Esophagus squamous epithelium (tissue), 5 donors: ENCODE measurements at places on chromosomes 5 and 9. TPM values are rescaled to one million over a fixed set of nuclear protein-coding genes. Genes with fewer than 3 reads are reported as not detected.
A peak's percentile ranks its signal among the peaks of the same experiment; 100 is the strongest.

SCGB3A2 gene
- not detected for total RNA-seq

AHRR gene
- 0.66 TPM for total RNA-seq

DNA sequence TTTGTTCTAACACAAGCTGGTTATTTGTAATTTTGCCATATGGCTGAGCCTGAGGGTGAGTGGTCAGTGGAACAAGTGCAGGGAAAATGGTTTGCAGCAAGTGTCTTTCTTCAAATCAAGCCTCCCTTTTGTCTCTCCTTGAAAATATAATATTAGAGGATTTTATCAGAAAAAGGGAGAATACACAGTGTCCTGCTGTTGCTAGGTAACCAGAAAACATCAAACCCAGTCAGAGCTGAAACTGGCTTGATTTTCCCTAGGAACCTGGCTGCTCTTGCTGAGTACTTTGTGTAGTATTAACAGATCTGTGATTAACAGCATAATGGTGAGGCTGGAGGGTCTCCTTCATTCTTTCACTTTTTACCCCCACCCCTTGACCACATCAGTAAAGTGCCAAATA is 314.0 kb downstream of the ARHGEF28 start:
- no peak overlapping the region for H3K4me3 ChIP-seq
- no peaks in the 10 kb centered on the region for H3K27me3 ChIP-seq
- DNase-seq, result no peak
- no peaks in the 10 kb centered on the region for H3K36me3 ChIP-seq
- no peaks in the 10 kb centered on the region for H3K4me1 ChIP-seq

- H3K36me3 ChIP-seq, result no peaks in the 10 kb centered on the region
- DNase-seq, result no peak
- H3K27me3 ChIP-seq, result no peaks in the 10 kb centered on the region
- no peak overlapping the region for H3K4me3 ChIP-seq
- no peaks in the 10 kb centered on the region for H3K4me1 ChIP-seq
These were observed 518.4 kb downstream of the TAF11L14 start for GRCh38 chr5:18152671-18153070.

GRCh38 chr9:6779417-6780241 is 21.9 kb downstream of the KDM4C start:
- H3K4me1 ChIP-seq, result no peaks in the 10 kb centered on the region
- H3K4me3 ChIP-seq, result no peak overlapping the region
- no peak for DNase-seq
- H3K27ac ChIP-seq, result no peak overlapping the region
- no peaks in the 10 kb centered on the region for H3K27me3 ChIP-seq
- no peaks in the 10 kb centered on the region for H3K36me3 ChIP-seq

DNA sequence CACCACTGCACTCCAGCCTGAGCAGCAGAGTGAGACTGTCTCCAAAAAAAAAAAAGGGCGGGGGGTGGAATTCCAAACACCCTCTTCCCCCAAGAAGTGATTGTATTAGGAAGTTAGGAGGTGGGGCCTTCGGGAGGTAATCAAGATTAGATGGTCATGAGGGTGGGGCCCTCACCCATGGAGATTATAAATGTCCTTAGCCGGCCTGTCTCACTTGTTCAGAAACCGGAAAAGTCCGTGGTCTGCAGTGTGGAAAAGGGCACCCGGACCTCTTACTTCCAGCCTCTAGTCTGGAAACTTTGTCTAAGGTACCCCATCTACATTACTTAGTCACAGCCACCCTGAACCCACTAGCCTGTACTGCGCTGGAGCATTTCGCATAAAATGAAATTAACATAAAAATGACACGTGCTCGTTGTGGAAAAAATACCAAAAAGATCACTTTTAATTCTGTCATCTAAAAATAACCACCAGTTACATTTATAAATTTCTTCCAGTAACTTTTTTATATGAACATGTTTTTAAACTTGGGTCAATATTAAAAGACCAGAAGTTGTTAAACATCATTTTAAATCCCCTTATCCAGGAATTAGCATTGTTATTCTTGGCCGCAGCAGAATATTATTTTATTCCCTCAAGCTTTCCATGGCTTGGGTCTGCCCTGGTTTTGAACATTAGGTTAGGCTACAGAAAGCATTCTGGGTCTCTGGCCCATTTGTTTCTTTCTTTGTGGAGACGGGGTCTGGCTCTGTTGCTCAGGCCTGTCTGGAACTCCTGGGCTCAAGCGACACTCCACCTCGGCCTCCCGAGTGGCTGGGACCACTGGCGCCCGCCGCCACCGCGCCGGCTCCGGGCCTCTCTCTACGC is 1.2 kb upstream of the CKS2 start:
- no peak for DNase-seq
- H3K27ac ChIP-seq, result peak overlapping the region; percentile 100
- peak overlapping the region; percentile 97 for H3K4me3 ChIP-seq

GRCh38 chr5:41277476-41278245 is 64.3 kb upstream of the C6 start:
- no peak overlapping the region for H3K4me3 ChIP-seq
- H3K36me3 ChIP-seq, result no peaks in the 10 kb centered on the region
- no peaks in the 10 kb centered on the region for H3K4me1 ChIP-seq

DNA sequence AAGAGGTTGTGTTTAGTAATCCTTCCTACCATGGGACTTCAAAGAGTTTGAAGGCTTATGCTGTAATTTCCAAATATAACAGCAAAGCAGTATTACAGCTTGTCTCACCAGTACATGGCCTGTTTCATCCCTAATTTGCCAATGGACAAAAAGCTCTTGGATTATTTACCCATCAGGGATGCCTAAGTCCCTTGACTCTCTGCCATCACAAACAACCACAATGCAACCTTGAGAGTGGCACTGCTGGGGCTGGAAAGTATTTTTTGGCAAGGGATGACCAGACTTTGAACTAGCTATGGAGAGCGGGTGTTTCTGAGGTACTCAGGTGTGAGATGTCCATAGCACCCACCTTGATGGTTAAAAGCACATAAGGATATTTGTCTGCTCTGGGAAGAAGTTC is 9.1 kb downstream of the MAMDC2 start:
- H3K27ac ChIP-seq, result peak overlapping the region; percentile 90
- DNase-seq, result no peak
- H3K4me3 ChIP-seq, result no peak overlapping the region
- no peaks in the 10 kb centered on the region for H3K27me3 ChIP-seq
- peaks cover 5% of the 10 kb centered on the region for H3K4me1 ChIP-seq

ZBTB26 gene
- 6.5 TPM for total RNA-seq

SPATA31C2 gene
- total RNA-seq, result not detected

DNA sequence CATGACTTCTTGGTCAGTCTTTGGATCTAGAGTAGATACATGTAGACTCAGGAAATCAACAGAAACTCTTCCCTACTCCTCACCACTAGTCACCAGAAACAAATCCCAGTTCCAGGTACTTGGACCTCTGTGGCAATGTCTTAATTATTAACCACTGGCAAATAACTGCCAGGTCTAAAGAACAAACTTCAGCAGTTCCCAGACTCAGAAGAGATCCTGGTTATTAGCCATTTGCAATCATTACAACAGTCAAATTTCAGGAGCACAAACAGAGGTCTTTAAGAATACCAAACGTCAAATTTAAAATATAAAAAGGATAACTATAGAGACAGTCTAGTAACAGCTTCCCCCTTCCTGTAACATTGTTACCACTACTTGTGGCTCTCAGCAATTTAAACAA is 10.2 kb downstream of the DIAPH1 start:
- DNase-seq, result no peak
- no peaks in the 10 kb centered on the region for H3K27me3 ChIP-seq
- peaks cover 13% of the 10 kb centered on the region for H3K4me1 ChIP-seq
- H3K27ac ChIP-seq, result no peak overlapping the region
- H3K36me3 ChIP-seq, result no peaks in the 10 kb centered on the region

DNA sequence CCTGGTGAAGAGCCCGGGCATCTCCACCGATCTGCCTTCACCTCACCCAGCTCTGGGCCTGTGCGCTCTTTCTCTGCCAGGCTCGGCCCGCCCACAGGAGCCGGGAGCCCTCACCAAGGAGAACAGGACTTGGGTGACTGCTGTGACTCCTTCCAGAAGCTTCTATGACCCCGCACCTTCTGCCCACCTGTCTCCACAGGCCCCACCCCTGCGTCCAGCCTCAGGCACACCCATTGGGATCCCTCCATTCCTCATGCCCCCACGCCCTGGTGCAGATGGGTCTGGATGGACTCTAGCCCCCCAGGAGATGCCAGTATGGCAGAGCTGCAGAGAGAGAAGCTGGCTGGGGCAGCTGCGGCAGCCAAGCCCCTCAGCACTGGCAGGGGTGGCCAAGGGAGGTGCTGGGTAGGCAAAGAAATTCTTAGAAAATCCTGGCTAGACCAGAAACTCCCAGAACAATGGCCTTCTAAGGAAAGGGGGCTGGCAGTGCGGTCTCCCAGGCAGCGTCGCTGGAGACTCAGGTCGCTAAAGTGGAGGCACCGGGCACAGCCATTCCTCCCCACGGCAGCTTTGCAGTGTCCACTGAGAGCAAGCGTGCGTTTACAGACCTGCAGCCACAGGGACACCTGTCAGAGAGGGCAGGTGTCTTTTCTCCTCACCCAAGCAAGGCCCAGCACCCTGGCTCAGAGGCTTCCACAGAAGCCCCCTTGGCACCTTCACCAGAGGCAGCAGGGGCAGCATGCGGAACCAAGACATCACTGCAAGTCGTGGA is 17.3 kb downstream of the LPCAT1 start:
- DNase-seq, result no peak
- peaks cover 37% of the 10 kb centered on the region for H3K4me1 ChIP-seq
- no peaks in the 10 kb centered on the region for H3K36me3 ChIP-seq
- H3K27ac ChIP-seq, result no peak overlapping the region

GRCh38 chr9:89648247-89649000 is 43.6 kb downstream of the GADD45G start:
- H3K4me1 ChIP-seq, result no peaks in the 10 kb centered on the region
- H3K4me3 ChIP-seq, result no peak overlapping the region
- no peaks in the 10 kb centered on the region for H3K36me3 ChIP-seq

- no peak overlapping the region for H3K4me3 ChIP-seq
- DNase-seq, result no peak
- no peaks in the 10 kb centered on the region for H3K27me3 ChIP-seq
- no peak overlapping the region for H3K27ac ChIP-seq
- H3K36me3 ChIP-seq, result no peaks in the 10 kb centered on the region
- no peaks in the 10 kb centered on the region for H3K4me1 ChIP-seq
These were observed 242.6 kb downstream of the HSPA4 start for GRCh38 chr5:133294380-133294779.

CDX1 gene
- not detected for total RNA-seq

CTNND2 gene
- not detected for total RNA-seq

DNA sequence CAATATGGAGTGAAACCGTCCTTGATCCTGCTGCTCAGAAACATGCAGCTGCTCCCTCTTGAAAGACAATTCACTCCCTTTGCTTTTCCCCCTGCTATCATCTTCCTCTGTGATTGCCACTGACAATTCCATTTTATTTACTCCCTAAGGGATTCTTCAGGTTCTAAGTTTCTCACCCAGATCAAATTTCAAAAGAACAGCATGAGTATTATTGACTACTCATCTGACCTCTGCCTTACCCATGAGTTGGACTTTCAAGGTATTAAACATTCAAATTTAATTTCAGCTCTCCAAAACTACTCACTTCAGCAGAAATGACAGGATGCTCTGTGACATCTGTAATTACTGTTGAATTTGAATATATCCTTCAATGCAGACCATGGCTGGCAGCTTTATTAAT is 236.5 kb upstream of the HAPLN1 start:
- H3K27ac ChIP-seq, result no peak overlapping the region
- H3K27me3 ChIP-seq, result no peaks in the 10 kb centered on the region
- H3K4me1 ChIP-seq, result no peaks in the 10 kb centered on the region
- no peaks in the 10 kb centered on the region for H3K36me3 ChIP-seq
- no peak overlapping the region for H3K4me3 ChIP-seq

GRCh38 chr5:111892949-111893348 is 136.0 kb upstream of the NREP start:
- H3K4me1 ChIP-seq, result no peaks in the 10 kb centered on the region
- no peak overlapping the region for H3K4me3 ChIP-seq
- H3K27me3 ChIP-seq, result no peaks in the 10 kb centered on the region
- DNase-seq, result no peak

PPP1R26 gene
- 10.9 TPM for total RNA-seq

DIPK1B gene
- total RNA-seq, result 1.1 TPM

ITGA2 gene
- total RNA-seq, result 12.0 TPM

DNA sequence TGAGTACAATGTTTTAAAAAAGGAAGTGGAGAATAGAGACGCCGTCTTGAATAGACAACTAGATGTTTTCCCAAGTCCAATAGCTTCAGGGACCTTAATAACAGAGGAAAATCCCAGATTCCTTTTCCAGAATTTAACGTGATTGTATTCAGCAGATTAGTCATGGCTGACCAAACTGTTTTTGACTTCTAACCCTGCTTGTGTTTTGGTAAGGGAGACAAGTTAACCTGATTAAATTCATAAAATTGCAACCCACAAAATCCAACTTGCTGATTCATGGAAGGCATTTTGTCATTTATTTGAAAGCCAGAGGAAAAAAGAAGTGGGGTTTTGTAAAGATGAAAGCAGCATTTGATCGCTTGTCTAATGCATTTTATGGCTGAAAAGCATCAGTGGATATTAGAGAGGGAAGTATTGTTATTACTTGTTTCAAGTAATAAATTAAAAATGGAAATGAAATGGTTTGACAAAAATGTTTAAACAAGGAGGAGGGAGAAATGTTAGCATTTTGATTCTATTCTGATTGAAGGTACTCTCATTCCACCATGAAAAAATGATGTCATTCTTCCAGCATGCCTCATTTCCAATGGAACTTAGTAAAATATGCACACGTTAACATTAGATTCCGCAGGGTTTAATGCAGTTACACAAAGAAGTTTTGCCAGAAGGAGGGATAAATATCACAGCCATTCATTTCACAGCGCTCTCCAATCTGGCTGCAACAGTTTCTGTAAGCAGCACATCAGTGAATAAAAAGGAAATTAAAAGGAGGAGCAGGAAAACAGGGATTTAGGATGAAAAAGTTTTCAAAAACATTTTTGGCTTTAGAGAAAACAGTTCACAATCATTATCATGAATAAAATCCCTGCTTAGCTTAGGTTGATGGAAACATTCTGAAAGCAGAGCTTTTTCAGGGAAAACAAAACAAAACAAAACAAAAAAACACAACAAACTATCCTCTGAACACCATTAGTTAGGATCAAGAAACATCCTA is 314.7 kb downstream of the PRR16 start:
- no peaks in the 10 kb centered on the region for H3K27me3 ChIP-seq
- DNase-seq, result no peak
- no peak overlapping the region for H3K27ac ChIP-seq
- no peaks in the 10 kb centered on the region for H3K4me1 ChIP-seq
- no peak overlapping the region for H3K4me3 ChIP-seq
- H3K36me3 ChIP-seq, result no peaks in the 10 kb centered on the region
